ENCODE measurements at places on chromosomes 4 and X.

GRCh38 chr4:41360214-41360920, 103.6 kb downstream of the UCHL1 start:
- DNase-seq = peak; percentile 83

DNA sequence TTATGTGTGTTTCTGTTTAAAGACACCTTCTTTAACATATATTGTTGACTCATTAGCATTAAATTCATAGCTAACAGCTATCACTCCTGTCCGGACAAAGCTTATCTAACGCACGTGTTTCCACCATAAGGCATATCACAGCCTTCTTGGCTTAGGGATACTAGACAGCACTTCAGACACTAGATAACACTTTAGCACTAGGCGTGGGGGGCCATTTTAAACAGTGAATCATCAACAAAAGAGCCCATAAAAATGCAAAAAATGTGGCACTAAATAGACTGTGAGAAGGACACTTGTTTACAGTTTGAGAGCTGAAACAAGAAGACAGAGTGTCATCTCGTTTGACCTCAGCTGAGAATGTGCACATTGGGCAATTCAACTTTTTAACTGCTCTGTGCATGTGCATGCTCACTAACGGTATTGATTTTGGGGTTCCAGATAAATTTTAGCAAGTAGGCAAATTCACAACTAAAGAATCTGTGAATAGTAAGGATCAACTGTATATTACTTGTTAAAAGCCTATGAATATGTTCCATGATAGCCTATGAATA, 58.9 kb upstream of the RAI2 start:
- DNase-seq = no peak

DNA sequence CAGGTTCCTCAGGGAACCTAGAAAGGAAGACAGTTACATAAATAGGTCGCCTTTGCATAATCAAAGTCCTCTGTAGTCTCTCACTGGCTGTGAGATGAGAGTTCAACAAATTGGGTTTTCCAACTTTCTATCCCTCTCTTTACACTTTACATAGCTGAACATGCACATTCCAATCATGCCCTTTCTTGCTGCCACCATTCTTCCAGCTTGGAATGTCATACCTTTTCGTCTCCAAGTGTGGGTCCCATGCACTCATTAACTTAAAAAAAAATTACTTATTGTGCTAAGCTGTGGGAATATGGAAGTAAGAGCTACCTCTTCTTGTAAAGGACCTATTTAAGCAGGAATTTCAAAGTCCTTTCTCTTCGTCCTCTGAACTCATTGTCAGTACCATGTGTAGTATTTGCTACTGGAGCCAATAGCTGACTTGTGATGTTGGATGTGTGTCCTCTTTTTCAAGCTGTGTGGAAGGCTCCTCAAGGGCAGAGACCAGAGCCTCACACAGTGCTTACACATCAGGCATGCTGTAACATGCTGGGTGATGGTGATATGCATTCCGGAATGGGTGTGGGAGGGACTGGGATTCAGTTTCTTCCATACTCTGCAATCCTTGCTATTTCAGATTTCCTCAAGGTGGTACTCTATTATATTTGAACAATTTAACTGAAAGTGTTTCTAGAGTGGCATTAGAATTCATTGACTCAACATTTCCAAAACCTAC, 7.1 kb downstream of the ENOPH1 start:
- no peak for DNase-seq

GRCh38 chr4:113384600-113384999, 335.1 kb downstream of the ANK2 start:
- no peak for DNase-seq

DNA sequence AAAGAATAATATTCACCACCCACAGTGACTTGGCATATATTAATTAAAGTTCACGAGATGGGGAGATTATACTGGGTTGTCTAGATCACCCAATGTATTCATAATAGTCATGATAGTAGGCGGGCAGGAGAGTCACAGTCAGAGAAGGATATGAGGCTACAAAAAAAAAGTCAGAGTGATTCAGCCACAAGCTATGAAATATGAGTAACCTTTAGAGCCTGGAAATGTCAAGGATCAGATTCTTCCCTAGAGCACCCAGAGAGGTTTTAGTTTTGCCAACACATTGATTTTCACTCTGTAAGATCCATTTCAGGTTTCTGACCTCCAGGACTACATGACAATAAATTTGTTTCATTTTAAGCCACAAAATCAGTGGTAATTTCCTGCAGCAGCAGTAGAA, 501.9 kb downstream of the GABRG1 start:
- DNase-seq = no peak

DNA sequence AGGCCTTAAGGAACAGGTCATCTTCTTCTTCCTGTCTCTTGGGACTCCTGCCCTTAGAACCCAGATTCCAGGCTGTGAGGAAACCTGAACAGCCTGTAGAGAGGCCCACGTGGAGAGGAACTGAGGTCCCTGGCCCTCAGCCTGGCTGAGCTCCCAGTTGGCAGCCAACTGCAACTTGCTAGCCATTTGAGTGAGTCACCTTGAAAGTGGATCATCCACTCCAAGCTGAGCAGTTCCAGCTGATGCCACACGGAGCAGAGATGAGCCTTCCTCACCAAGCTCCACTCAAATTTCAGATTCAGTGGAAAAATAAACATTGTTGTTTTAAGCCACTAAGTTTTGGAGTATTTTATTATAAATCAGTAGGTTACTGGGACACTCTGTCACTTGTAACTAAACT, 392.5 kb downstream of the BCOR start:
- DNase-seq = peak; percentile 87

DNA sequence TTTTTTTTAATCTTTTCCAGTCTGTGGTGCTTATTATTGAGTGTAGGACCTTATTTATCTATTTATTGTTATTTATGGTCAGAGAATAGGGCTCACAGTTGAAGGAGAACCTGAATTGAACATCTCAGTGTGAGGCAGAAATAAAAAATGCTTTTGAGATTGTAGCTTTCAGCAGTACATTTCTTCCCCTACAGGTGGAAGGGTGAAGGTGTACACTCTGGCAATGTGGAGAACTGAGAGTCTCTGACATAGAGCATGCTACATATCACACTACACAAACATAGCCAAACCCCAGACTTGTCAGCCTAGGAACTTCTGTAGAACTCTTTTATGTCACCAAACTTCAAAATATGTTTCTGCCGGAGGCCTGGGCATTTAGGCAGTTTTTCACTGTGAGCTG, 140.2 kb downstream of the STIM2 start:
- DNase-seq = no peak

DNA sequence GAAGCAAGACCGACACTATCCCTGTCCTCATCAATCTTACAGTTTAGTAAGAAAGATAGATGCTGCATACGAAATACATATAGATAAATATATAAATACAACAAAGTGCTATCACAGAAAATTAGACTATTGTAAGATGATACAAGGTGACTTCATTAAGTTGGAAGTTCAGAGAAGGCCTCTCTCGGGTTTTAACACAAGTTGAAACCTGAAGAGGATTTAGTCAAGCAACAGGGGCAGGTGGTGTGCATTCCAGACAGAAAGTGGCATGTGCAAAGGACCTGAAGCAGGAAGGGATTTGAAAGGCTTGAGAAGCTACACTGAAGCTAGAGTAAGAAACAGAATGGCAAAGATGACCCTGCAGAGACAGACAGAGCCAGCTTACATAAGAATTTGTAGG, 36.5 kb downstream of the USP46 start:
- DNase-seq = no peak

DNA sequence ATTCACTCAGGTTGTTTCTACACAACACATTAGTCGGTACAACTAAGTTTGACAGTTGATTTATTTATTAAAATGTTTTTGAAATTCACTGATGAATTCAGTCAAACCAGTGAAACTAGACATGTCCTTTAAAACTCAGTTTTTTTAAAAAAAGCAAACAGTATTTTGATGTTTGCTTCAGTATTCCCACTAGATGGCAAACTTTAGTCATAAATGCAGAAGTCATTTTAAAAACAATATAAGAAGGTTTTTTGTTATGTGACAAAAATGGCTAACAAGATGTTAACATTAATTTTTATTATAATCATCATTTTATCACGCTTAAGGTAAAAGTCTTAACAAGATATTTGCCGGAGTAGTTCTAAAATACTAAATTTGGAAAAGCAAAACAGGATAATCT, 1337.8 kb upstream of the DIAPH2 start:
- DNase-seq = no peak

- no peak for DNase-seq
Measured at GRCh38 chrX:17405225-17405969, 30.4 kb downstream of the NHS start.

GRCh38 chrX:16063921-16064320, 59.4 kb upstream of the GRPR start:
- no peak for DNase-seq

- DNase-seq = no peak
Measured at GRCh38 chr4:56640621-56641493, 40.2 kb downstream of the HOPX start.

DNA sequence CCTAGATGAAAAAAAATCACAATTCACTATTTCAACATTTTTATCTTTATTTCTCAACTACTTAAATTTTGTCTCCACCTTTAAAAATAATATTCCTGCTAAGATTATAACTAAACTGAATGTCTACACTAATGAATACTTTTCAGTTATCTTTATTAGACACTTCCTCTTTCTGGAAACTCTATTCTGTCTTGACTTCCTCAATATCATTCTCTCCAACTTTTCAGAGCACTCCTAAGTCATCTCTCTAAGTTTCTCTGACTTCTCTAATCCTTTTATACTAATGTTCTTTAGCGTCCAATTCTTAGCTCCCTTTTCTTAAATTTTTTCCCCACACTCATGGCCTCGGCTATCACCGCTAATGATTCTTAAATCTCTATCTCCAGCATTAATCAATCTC, 374.2 kb downstream of the FBXO8 start:
- DNase-seq = no peak

GRCh38 chr4:128177498-128177897, 110.1 kb downstream of the PGRMC2 start:
- DNase-seq = no peak

- no peak for DNase-seq
Measured at GRCh38 chr4:174107746-174108354, 175.6 kb downstream of the FBXO8 start.

DNA sequence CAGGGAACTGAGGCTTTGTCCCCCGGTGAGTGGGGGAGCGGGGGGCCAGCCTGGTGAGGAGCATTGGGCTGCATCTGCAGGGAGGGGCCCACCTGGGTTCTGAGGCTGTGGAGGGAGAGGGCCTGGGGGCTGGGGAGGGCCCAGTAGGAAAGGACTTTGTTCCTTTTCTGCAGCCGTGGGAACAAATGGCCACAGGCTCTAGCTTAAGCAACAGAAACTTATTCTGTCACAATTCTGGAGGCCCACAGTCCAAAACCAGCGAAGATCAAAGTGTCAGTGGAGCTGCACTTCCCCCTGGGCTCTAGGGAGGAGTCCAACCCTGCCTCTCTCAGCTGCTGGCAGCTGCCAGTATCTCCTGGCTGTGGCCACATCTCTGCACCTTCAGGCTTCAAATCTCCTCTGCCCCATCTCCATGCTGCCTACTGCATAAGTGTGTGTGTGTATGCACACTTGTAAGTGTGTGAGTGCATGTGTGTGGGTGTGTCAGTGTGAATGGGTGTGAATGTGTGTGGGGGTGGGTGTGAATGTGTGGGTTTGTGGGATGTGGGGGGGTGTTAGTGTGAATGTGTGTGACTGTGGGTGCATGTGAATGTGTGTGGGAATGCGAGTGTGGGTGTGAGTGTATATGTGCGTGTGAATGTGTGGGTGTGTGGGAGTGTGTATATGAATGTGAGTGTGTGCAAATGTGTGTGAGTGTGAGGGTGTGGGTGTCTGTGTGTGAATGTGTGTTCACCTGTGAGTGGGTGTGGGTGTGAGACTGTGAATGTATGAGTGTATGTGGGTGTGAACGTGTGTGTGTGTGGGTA, 204.5 kb upstream of the PSAPL1 start:
- peak; percentile 78 for DNase-seq

GRCh38 chr4:186699298-186699697, 24.4 kb downstream of the FAT1 start:
- no peak for DNase-seq

DNA sequence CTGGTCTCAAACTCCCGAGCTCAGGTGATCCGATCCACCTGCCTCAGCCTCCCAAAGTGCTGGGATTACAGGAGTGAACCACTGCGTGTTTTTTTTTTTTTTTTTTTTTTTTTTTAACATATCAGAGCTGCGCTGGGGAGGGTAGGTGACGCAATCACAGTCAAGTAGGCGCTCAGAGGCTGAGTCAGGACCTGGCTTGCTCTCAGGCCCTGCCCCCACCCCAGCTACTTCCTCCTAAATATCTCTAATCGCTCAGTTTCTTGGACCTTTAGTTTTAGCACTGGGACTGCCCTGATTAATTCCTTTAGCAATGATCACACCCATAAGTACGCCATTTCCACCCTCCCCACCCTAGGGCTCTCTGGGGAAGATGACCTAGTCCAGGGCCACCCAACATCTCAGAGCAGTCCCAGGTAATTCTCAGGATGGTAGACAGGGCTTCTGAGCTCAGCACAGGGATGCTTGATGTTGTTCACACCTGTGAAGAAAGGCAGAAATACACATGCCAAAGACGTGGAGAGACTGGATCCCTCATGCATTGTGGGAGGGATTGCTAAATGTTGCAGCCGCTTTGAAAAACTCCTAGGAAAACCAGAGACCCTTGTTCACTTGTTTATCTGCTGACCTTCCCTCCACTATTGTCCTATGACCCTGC, 50.2 kb downstream of the DDX3X start:
- peak; percentile 83 for DNase-seq

DNA sequence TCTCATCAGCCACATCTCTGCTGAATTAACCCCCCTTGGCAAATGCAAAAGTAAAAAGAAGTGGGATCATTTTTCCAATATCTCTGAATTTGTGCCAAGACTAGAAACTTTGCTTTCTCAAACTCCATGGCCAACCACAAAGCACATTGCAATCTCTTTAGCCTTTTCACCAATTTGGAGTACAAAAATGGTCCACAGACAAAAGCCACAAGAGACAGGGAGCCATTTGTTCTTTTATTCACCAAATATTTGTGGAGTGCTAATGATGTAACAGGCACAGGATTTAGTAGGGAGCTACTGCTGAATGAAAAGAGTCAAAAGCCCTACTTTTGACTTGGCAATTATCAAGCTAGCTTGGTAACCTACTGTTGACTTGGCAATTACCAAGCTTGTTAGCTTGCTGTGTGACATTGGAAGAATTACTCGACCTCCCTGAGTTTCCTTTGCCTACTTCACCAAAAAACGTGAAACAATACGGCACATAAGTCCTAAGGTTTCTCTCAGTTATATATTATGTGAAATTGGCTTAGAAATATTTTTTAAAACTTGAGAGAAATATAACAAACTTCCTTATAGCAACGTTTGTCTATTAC, 97.1 kb upstream of the KLF3 start:
- no peak for DNase-seq

DNA sequence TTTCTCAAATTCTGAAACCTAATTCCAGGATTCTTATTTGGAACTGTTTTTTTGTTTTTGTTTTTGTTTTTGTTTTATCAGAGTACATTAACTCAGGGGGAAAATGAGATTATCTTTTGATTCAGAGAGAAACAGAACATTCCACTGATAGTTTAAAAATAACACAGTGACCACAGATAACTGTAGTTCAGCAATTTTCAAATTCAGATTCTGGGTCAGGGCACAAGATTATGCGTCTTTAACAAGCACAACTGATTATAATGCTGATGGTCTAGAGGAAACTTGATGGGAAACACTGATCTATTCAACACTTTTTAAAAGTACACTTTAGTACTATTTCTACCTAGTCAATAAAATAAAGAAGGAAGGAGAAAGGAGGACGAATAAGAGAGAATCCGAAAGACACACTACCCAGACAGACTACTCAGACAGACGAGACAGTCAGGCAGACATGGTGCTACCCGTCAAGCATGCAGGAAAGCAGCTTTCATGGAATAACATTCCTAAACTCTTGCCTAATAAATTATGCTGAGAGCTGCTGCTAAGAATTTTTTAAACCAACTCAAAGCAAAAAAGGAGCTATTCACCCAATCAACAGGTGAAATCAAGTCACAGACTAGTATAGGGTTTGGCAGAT, 59.0 kb downstream of the APBB2 start:
- no peak for DNase-seq
